Mucosa of descending colon (tissue), 3 donors: ENCODE measurements at places on chromosomes 3 and 15. TPM values are rescaled to one million over a fixed set of nuclear protein-coding genes. Genes with fewer than 3 reads are reported as not detected.

DNA sequence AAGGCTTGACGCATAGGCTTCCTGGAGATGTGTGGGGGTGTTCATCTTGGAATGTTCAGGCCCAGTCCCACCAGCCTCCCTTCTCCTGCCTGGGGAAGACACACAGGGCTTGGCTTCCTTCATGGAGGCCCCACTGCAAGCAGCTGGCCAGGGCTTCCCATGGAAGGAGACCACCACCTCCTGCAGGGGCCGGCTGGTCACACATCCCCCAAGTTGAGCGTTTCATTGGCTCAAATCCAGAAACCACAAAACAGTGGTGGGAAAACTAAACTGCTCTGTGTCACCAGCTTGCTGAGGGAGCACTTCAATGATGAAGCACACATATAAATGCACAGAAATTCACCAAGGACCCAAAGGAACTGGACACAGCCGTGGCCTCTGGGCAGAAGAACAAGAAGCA is 8.3 kb downstream of the IQSEC1 start:
- no peak for DNase-seq

GRCh38 chr3:3346556-3346955 is 167.1 kb upstream of the CRBN start:
- DNase-seq, result no peak

DNA sequence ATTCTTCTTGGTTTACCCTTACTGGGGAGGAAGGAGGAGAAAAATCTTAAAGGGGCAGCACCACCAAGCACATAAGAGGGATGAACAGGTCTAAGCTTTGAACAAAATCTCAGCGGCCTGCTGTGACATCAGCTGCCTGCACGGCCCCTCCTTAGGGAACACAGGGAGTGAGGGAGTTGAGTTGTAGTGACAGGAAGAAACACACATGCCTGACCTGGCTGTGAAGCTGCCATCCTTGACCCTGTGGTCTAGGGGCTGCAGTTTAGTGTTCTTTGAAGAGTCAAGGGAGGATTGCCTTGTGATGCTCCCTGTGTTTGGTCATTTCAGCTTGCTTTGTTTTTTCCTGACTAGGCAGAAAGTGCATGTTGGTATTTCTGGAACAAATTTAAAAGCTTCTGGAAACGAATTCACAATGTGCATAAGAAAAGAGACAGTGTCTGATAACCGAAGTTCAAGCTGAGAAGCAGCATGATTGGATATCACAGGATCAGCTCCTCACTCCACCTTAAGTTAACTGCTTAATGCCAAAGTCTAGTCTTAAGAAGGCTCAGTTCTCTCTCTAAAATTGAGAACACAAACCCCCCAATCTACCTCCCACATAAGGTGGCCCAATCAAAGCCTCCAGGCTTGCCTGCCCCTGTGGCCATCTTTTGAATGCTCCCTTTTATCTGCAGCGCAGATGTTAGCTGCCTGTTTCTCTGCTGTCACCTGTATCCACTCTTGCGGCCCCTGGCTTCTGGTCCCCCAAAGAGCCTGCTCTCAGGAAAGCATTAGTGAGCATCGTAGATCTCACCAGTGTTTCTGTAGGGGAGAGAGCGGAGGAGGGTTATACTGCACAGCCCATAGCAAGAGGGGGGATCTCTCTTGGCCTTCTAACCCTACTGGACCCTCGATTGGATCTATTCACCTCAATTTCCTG is 82.2 kb downstream of the SCN11A start:
- no peak for DNase-seq

GRCh38 chr15:79222808-79223207 is 59.7 kb upstream of the ANKRD34C start:
- no peak for DNase-seq

- DNase-seq, result peak; percentile 62
Observed at GRCh38 chr15:40082195-40082883, 26.3 kb downstream of the BMF start.

- no peak for DNase-seq
Observed at GRCh38 chr15:39704689-39705088, 78.0 kb downstream of the FSIP1 start.

GRCh38 chr3:142863010-142863817 is 25.7 kb downstream of the PCOLCE2 start:
- no peak for DNase-seq

The CHCHD4 gene
- total RNA-seq, result 32.6 TPM

The TMEM40 gene
- not detected for total RNA-seq

The GHSR gene
- not detected for total RNA-seq

The STRA6 gene
- 0.35 TPM for total RNA-seq
